ENCODE measurements at places on chromosomes 1 and 21.

DNA sequence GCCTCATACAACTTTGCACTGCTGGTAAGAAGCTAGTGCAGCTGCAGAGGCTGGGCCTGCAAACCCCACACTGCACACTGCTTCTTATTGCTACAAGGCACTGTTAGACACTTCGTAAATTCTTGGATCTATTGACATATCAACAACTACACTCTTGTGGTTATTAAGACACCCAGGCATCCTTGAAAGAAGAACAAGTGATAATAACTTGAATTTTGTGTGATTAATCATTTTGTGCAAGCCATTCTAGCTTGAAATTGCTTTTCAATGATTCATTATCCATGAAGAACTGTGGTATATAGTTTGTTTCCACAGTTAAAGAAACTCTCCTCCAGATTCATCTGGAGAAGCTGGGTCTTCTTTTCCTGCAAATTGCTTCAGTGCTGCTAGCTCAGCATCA, 33.7 kb upstream of the IFI44L start:
- no peak for DNase-seq

DNA sequence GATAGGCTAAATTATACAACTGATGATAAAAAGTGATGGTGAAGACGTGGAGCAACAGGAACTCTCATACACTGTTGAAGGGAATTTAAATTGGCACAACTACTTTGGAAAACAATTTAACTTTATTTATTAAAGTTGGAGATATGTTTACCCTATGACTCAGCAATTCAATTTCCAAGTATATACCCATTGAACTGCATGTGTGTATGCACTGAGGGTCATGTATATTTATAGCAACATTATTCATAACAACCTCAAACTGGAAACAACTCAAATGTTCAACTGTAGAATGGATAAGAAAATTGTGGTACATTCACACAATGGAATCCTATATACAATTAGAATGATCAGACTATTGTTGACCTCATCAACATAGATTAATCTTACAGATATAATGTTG, 16.5 kb upstream of the BCAS2 start:
- no peak for DNase-seq

GRCh38 chr1:66764994-66765578, 12.8 kb downstream of the DYNLT5 start:
- DNase-seq: peak; percentile 58

DNA sequence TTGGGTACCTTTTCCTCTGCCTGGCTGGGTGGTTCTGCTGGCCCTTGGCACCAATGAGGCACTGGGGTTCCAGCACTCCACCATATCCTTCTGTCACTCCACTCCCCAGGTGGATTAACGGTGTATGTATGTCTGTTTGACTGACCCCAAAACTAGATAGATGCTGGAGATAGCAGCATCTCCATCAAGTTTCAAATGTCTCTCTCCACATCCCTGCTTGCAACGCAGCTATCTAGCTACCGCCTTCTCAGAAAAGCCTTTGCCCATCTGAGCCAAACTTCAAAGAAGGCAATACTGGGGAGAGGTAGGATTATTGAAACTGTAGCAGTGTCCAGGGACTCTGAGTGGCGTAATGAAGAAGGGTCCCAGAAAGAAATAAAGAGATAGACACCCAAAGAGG, 64.0 kb downstream of the RHBG start:
- DNase-seq: no peak

- no peak for DNase-seq
Measured at GRCh38 chr1:114505148-114505561, 5.8 kb downstream of the TRIM33 start.

- no peak for DNase-seq
Measured at GRCh38 chr21:46215436-46216131, 13.0 kb downstream of the LSS start.

- no peak for DNase-seq
Measured at GRCh38 chr1:19872190-19872589, 10.0 kb upstream of the OTUD3 start.

DNA sequence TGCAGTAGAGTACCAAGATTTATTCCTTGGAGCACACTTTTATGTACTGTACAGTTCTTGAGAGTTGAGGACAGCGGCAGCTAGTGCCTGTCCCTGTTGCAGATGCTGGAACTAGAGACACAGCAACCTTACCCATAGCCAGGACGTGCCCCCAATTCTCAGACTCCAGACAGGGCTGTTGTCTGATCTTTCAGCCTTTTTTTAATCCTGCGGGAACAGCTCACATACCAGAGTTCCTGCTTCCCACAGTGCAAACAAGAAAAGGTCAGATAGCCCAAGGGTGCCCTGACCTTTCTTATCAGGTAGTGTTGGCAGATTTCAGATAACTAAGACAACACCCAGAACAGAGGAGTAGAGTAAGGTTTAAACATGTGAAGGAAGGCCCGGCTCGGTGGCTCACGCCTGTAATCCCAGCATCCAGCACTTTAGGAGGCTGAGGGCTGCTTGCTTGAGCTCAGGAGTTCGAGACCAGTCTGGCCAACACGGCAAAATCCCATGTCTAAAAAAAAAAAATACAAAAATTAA, 78.5 kb downstream of the DOP1B start:
- no peak for DNase-seq

DNA sequence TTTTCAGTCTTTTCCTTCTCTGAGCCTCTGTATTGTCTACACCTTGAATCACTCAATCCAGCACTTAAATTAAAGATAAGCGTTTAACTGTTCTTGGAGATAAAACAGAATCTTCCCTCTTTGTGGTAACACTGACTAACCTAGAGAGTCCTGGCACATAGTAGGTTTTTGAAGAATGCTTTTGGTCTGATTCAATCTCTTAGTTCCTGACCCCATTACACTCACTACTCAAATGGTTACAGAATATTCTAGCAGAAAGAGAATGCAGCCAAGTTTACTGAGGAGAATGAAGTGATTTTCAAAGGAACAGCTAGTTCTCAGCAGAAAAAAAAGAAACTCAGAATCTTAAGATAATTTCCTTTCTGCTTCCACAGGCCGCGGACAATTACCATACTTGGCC, 309.2 kb upstream of the PRMT6 start:
- no peak for DNase-seq

- DNase-seq: no peak
Measured at GRCh38 chr1:23371987-23372880, 2.6 kb upstream of the ZNF436 start.

DNA sequence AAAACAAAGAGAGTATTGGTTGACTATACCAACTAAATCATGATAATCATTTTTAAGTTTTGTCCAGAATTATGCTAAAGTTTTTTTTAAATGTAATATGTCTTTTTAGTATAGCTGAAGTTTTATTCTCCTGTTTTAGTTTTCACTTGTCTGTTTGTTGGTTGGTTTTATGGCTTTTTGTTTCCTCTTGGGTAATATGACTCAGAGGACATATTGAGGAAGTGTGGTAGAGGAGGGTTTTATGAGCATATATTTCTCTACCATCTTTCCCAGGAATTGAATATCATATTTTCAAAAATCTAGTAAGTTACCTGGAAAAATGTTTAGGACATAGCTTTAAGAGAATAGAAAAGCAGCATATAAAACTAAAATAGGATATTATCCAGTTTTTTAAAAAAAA, 68.6 kb upstream of the MCOLN3 start:
- no peak for DNase-seq

DNA sequence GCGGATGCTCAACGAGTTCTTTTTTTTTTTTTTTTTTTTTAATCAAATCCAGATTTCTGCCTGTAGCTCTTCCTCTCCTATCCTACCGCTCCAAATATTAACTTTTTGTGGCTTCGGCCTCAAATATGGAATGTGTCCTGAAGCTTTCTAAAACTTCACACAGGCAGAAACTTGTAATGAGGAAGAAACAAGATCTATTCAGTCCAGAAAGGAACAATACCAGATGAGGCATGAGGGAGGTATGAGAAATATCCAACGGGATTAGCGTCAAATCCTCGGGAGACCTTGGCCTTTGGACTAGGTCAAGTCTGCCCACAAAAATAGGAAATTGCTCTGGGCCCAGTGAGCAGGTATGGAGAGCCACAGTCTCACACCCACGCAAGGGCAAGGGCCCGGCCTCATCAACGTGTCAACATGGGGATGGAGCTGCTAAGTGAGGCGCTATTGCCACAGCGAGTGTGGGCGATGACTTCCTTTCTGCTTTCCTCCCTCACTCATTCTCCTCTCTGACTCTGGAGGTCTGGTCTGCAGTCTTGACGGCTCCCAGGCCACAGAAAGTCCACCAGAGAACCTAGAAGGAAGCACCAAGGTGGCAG, 66.6 kb downstream of the BCAR3 start:
- no peak for DNase-seq

DNA sequence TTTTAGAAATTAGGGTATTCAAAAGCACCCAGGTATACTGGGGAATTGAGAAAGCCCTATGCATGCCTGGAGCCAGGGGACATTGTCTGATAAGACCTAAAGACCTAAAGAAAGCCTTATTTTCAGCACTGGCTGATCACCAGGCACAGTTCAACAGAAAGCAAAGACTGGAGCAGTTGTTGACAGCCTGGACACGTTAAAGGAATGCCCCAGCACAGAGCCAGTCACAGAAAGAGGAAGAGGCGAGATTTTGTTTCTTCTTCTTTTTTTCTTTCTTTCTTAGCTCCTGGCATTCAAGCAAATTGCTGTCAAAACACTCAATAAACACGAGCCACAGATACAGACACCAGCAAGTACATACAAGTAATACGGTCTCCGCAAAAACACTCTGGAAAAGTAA, 40.4 kb downstream of the RNF187 start:
- DNase-seq: no peak

DNA sequence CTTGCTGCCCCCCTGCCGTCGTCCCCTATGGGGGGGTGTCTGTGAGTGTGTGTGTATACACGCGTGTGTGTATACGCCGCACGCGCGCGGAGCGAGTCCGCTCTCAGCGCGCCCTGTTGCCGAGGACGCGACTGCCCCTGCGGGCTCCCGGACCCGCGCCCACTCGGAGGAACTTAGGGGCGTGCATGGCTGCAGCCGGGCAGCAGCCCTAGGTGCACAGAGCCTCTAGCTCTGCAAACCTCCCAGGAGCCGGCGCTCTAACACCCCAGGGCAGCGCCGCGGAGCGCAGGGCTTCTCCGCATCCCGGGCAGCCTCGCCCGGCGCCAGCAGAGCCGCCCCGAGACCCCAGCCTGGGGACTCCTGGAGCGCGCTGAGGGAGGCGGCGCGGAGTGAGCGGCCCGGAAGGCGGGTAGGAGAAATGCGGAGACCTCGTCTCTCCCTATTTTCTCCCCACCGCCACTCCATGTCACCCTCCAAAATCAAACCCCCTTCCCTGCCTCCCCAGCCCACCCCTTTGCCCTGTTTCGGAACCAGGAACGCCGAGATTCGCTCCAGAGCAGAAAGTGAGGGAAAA, 574 bp downstream of the ITPKB start:
- no peak for DNase-seq

DNA sequence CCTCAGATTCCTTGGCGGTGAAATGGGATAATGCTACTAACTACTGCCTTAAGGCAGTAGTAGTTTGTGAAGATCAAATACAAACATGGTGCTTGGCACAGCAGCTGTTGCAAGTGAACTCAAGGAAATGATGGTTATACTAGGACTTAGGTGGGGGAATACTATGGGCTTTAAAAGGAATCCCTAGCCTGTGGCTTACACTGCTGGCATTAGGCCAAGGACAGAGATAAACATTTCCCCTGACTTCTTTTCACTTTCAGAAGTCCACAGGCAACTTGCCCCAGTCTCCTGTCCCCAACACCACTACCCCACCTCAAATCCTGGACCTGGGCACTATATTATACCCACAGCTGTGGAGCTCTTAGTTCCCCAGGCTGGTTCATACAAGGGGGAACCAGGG, 13.1 kb upstream of the VAMP4 start:
- no peak for DNase-seq

- DNase-seq: no peak
Measured at GRCh38 chr1:94949681-94950661, 23.1 kb upstream of the CNN3 start.

GRCh38 chr1:201539561-201540431, 869 bp downstream of the NAV1 start:
- no peak for DNase-seq

- DNase-seq: no peak
Measured at GRCh38 chr1:203362720-203363025, 11.8 kb upstream of the FMOD start.

- no peak for DNase-seq
Measured at GRCh38 chr1:98921817-98922216, 82.8 kb downstream of the PLPPR5 start.

DNA sequence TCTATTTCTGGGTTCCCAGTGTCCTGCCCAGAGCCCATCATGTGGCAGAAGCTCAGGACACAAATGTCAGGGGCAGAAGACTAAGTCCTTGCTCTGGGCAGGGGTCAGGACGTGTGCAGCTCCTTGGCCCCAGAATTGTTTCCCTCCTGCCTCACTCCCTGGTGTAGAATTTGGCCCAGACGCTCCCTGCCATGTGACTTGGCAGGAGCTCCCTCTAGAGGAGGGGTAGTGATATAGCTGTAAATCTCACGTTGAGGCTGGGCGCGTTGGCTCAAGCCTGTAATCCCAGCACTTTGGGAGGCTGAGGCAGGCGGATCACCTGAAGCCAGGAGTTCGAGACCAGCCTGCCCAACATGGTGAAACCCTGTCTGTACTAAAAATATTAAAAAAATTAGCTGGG, 91.2 kb downstream of the UBIAD1 start:
- DNase-seq: no peak

DNA sequence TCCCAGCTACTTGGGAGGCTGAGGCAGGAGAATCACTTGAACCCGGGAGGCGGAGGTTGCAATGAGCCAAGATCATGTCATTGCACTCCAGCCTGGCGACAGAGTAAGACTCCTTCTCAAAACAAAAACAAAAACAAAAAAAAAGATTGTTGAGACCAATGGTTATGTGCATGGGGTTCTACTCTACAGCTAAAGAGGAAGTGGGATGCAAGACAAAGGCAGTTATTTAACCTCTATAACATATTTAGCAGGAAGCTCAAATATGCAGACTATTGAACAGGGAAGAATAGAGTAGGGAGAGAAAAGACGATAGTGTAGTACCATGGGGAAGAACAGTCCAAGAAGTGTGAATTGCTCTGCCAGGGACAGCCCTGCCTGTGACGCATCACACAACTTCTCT, 227.7 kb downstream of the SMYD3 start:
- DNase-seq: no peak

DNA sequence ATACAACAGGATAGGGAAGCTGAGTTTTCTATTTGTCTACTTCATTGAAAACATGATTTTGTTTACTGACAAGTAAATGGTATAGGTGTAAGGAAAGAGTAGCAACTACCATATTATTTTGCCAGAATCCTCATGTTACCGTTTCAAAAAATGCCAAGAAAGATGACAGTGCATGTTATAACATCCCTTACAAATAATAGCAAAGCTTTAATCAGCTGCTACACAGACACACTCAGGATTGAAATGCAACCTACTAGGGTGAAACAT, 331.5 kb downstream of the CHRM3 start:
- no peak for DNase-seq

GRCh38 chr1:40903106-40903505, 40.9 kb upstream of the CITED4 start:
- DNase-seq: no peak

GRCh38 chr1:160307118-160307791, 22.3 kb upstream of the PEX19 start:
- no peak for DNase-seq
